GM12891 (cell line): ENCODE measurements at places on chromosomes 16 and 17.

DNA sequence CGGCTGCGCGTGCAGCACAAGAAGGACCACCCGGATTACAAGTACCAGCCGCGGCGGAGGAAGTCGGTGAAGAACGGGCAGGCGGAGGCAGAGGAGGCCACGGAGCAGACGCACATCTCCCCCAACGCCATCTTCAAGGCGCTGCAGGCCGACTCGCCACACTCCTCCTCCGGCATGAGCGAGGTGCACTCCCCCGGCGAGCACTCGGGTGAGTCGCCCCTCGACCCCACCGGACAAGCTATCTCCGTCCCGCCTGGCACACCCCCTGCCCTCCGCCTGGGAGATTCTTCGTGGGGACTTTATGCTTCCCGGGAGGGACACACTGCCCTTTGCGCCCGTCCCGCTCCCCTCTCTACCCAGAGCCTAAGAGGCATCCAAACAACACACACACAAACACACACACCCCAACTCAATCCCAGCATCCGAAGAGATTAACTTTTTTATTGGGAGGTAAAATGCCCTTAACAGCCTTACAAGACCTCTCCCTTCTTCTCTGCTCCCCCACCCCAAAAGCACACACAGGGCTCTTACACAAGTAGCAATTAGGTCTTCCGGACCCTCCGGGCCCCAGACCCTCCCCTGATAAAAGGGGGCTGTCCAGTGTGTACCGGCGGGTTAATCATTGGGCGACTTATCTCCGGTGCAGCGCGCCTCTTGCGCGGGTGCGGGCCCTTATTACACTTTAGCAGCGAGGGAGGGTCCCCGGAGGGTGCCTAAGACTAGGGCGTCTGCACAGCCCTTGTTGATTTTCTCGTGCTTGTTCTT is 2.1 kb downstream of the SOX9 start:
- DNase-seq: no peak

DNA sequence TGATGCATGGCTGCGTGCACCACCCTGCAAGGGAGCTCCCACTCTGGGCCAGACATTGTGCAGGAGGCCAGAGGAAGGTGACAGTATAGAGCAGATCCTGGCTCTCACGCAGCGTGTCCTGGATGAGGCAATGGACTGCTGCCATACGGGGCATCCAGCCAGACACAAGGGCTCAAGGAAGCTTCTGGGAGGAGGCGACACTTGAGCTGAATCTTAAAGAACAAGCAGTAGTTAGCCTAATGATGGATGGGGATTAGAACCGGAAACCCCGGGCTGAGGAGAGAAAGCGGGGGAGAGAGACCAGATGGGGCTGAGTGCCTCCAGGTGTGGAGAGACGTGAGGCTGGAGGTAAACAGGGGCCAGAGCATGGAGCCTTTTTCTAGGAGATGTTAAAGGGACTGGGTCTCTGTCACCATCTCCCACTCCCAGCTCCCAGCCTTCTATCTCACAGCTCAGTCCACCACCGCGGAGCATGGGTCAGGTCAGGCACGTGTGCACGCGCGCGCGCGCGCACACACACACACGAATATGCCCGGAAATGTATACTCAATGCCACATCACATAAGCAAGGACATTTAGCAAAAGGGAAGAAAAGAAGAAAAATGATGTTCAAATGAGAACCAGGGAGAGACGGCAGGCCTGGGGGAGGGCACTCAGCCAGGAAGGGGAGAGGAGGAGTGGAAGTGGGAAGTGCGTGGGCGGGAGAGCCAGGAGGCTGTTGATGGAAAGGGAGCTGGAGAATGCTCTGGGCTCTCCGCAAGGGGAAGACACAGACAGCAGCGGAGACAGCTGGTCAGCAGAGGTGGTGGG is 46.3 kb downstream of the CCDC42 start:
- no peak for DNase-seq

- DNase-seq: no peak
Observed at GRCh38 chr17:2123375-2124251, 68.7 kb downstream of the HIC1 start.

DNA sequence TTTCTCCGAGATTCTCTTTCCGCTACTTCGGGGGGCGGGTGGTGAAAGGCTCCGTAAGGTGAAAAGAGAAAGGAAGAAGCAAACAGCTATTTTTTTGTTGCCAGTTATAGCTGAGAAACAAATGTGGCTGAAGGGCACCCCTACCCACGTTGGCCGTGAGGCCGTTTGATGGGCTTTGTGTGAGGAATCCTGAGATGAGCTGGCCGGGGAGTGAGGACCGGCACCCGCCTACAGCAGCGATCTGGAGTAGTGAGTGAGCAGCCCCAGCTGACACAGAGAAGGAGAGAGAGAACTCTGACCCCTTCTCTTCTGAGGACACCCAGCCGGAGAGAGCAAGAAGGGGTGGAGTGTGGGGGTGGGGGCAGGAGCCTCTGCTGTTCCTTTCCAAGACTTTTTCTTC is 5.6 kb downstream of the JPH3 start:
- no peak for DNase-seq

GRCh38 chr16:48576927-48577326 is 33.1 kb downstream of the N4BP1 start:
- DNase-seq: no peak

DNA sequence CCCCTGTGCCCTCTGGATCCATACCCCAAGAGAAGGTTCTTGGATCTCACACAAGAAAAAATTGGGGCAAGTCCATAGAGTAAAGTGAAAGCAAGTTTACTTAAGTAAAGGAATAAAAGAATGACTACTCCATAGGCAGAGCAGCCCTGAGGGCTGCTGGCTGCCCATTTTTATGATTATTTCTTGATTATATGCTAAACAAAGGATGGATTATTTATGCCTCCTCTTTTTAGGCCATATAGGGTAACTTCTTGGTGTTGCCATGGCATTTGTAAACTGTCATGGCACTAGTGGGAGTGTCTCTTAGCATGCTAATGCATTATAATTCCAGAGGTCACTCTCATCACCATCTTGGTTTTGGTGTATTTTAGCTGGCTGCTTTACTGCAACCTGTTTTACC is 70.8 kb downstream of the NLK start:
- DNase-seq: no peak

DNA sequence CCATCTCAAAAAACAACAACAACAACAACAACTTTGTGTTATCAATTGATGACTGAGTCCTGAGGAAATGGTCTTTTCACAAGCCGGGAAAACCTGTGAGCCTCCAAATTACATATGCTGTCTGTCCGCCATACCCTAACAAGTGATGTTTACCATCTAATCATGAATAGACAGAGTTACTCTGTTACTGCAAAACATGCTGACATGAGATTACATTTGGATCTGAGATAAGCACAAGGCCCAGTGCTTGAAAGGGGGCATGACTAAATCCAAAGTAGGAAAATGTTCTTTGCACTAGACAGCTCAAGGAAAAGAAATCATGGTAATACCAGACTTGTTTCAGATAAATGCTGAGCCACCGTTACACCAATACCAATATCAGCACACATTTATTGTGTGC is 8.6 kb upstream of the ATXN1L start:
- no peak for DNase-seq

GRCh38 chr16:2835638-2836493 is 5.8 kb downstream of the ZG16B start:
- DNase-seq: no peak

DNA sequence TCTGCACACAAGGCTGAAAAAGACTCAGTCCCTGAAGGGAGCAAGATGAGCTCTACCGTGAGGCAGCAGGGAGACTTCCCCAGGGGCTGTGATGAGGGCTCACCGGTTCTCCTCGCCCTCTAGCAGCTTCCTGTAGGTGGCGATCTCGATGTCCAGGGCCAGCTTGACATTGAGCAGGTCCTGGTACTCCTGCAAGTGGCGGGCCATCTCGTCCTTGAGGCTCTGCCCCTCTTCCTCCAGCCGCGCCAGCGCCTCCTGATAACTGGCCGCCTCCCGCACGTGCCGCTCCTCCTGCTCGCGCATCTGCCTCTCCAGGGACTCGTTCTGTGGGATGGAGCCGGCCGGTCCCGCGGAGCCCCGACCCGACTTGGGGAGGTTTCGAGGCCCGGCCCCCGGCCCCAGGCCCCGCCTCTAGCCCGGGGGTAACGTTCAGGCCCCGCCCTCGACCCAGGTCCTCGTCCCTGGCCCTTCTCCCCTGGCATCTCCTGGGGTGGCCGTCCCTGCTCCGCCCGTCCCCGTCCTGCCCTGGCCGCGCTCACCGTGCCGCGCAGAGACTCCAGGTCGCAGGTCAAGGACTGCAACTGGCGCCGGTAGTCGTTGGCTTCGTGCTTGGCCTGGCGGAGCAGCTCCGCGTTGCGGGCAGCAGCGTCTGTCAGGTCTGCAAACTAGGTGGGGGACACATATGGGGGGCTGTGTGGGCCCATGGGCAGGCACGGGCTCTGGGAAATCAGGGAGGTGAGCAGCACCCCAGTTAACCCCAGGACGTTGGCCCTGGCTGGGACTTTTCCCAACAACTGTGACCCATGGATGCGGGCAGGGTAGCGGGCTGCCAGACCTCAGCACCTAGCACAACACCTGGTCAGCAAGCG is 3.9 kb downstream of the GFAP start:
- peak; percentile 52 for DNase-seq

GRCh38 chr17:36674278-36674650 is 72.9 kb downstream of the MRM1 start:
- DNase-seq: no peak

GRCh38 chr17:44210342-44211192 is 8.9 kb downstream of the UBTF start:
- DNase-seq: peak; percentile 96

DNA sequence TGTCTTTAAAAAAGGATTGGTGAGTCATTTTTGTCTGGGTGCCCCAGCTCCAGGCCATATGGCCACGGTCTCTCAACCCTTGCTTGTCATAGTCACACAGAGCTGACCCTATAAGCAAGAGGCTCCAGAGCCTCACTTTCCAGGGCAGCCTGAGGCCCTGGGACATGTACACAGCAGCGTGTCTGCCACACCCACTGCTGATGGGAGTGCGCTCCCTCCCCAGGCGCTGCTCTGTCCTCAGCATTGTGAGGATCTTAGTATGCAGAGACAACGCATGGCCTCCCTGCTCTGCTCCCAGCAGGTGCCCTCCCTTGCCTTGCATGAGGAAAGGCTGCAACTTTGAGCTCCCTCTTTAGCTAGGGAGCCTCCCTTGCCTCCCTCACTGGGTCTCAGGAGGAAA is 80.8 kb upstream of the CRHR1 start:
- DNase-seq: no peak

- DNase-seq: no peak
Observed at GRCh38 chr16:31243734-31244670, 15.8 kb upstream of the ITGAM start.

GRCh38 chr16:53745753-53746266 is 41.9 kb downstream of the FTO start:
- no peak for DNase-seq

- no peak for DNase-seq
Observed at GRCh38 chr17:13029340-13029739, 11.5 kb upstream of the ELAC2 start.

DNA sequence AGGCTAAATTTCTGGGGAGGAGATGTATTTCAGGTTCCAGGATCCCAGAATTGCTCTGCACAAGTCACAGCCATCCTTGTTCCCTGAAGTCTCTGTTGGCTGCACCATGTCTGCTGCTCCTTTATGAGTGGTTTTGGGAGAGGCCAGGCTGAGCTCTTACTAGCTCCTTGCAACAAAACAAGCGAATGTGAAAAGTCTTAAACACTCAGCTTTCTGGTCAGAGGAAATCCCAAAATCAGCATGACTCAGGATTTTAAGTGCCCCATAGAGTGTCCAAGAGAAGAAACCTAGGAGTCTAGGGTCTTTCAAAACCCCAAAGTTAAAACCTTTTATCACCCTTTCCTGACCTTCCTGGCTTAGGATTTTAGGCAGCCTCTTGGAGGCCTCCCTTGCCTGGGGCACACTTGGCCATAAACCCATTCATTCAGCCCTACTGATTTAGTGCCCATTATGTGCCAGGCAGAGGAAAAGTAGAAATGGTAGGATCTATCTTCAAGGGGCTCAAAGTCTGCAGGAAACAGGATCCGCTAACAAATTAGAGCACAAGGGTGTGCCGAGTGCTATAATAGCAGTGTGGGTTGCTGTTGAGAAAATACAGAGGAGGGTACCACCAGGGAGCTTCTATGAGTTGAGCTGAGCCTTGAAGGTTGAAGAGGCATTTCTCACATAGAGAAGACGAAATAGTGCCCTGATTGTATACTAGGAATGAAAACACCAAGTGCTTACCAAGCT is 36.9 kb downstream of the SOST start:
- no peak for DNase-seq

DNA sequence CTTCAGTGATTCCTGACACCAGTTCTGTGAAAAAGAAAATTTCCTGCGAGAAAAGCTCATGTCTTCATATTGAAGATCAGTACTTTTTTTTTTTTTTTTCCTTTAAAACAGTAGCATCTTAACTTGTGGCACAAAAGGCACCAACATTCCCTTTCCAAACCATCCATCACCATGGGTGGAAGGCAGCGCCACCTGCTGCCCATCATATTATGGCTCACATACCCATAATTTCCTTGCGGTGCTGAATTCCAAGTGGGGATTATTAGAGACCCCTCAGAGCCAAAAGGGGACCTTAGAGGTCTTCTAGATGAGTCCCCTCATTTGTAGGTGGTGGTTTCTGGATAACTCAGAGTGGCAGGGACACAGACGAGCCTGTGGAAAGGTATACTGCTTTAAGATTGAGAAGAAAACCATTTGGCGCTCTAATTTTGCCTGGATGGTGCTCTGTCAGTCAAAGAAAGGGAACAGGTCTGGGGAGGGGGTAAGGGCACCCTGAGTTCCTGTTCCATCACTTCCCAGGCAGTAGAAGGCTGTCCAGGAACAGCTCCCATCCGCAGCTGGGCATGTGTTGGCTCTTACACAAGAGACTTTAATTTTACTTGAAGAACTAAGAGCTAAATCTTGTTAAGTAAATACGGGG is 7.9 kb upstream of the SOST start:
- DNase-seq: no peak

- DNase-seq: no peak
Observed at GRCh38 chr16:50422926-50423325, 54.1 kb upstream of the BRD7 start.

GRCh38 chr16:55091213-55091870 is 160.7 kb downstream of the IRX5 start:
- DNase-seq: no peak

DNA sequence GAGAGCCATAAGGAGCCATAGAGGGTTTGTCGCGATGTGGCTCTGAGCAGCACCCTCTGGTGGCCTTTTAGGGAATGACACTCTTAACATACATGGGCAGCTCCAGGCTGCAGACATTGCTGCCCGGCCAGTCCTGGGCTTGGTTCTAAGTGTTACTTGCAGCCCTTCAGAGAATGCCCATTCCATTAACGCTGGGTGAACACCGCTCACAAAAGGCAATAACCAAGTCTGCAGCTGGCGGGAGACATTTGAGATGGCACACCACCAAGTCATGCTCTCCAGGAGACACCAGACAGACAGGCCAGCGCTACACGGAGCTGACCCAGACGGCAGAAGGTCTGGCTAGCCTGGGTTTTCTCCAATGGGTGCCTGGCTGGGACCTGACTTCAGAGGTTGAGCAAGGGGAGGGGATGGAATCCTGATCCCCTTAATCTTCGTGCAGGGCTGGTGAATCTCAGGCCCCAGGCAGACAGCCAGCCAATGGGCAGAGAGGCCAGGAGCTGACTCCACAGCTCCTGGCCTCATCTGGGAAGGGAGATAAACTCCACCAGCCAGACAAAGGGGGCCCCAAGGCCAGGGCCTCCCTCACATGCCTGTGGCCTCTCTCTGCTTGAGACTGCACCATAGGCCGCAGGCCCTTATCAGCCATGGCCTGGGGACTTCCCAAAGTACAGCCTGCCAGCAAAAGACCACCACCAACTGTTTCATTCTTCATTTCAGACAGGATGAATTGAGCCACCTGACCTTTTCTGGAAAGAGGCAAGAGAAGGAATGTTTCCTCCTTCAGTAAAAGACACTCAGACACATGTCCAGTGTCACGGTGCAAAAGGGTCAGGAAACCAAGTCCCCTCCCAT is 58.8 kb downstream of the ZDHHC7 start:
- DNase-seq: peak; percentile 72
